ENCODE measurements at places on chromosomes 1 and 21.
A peak's percentile ranks its signal among the peaks of the same experiment; 100 is the strongest.

DNA sequence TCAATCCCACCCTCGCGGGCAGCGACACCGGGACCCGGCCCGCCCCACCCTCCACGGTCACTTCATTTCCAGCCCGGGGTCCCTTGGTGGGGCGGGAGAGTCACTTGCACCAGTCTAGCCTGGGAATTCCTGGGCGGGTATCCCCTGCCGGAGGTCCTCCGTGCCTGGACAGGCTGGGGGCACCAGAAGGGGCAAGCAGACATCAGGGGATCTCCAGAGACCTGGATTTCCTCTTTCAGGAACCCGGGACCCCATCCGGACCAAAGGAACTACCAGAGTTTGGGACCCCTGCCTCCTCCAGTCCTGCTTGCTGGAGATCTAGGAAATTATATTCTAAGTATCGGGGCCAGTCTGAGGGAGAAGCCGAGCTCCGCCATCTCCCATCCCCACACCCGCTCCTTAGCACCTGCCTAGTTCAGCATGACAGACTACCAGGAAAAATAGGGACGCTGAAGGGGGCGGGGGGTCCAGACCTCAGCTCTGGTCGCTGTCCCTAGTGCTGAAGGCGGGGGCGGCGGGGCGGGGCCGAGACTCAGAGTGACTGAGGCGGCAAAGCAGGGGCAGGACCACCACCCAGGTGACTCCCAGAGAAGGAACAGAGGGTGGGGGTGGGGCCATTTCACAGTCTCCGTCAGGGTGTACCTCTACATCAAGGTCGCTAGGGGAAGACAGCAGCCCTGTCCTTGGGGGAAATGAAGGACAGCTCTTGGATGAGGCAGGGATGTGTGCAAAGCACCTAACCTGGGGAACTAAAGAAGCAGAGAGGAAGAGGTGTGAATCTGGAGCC lies 832 bp downstream of the HCN3 start:
- DNase-seq, result peak; percentile 70

DNA sequence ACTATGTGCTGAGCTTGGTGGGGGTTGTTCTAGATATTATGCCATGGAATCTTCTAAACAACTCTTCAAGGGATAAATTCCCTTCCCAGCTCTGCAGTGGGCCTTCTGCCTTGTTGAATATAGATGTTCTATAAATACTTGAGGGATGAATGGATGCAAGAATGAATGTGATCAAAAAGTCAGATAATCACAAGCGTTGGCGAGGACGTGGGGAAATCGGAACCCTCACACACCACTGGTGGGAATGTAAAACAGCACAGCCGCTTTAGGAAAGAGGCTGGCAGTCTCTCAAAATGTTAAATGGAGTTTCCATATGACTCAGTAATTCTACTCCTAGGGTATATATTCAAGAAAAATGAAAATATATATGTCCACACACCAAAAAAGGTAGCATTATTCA lies 19.0 kb downstream of the SDC3 start:
- DNase-seq, result no peak

- peak; percentile 87 for DNase-seq
These were observed 7.4 kb downstream of the EFNA4 start for GRCh38 chr1:155070721-155071569.

- no peak for DNase-seq
These were observed 84.2 kb downstream of the TGFB2 start for GRCh38 chr1:218429301-218429700.

DNA sequence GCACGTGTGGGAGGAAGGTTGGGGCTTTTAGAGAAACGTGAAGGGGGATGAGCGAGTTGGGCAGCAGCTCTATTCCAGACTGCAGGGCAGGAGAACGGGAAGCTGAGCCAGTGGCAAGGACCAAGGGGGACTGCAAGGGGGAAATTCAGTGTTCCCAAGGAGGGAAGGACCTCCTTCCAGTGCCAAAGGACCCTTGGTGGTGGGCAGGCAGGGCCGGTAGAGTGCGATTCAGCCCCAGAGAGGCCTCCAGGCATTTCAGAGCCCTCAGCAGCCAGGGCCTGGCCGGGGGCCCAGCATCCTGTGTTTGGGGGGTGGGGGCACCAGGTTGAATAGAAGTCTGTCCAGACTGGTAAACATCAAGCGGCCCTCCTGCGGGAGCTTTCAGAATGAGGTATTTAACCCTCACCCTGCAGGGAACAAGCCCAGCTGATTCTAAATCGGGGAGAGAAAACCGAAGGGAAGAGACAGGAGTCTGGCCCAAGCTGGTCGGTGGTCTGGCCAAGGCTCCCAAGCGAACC lies 2.3 kb downstream of the COL9A2 start:
- no peak for DNase-seq

DNA sequence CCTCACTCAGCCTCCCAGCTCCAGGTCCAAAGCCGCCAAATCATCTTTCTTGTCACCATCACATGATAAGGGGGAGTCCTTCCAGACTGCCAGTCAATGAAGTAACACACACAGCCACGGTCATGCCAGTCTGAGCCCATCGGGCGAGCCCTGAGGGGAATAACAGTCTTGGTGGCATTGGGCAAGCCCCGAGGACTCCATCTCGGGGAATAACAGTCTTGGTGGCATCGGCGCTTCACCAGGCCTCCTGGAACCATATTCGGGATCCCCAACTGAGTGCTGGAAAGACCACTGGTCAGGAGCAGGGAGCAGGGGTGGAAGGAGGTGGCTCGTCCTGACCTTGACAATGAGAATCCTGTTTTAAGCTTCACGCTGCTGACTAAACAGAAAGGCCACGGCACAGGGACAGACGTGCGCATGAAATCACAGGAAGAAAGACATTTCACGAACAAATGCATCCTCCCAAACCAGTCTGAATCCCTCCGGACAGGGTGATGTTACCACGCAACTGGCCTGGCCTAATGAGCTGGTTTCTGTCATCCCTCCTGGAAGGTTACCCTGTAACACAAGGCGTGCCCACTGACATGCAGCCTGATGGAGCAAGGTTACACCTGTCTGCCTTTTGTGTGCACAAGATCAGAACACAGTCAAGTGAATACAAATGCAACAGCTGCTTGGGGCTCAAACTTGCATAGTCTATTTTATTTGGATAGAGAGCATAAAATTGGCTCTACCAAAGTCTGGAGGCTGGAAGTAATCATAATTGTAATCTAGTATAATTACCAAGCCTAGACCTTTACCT lies 517.4 kb downstream of the KIF26B start:
- peak; percentile 7 for DNase-seq

GRCh38 chr1:85450832-85451231 lies 14.1 kb downstream of the DDAH1 start:
- DNase-seq, result no peak

- peak; percentile 60 for DNase-seq
These were observed 20.9 kb downstream of the HENMT1 start for GRCh38 chr1:108639899-108640560.

DNA sequence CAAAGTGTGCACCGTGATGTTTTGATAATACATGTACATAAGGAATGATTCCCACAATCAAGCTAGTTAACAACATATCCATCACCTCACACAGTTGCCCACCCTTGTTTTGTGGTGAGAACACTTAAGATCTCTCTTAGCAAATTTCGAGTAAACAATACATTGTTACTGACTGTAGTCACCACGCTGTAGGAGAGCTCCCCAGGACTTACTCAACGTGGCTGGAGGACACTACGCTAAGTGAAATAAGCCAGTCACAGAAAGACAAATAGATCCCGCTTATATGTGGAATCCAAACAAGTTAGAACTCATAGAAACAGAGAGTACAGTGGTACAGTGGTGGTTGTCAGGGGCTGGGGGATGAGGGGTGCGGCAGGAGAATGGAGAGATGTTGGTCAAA lies 24.8 kb downstream of the GPR137B start:
- DNase-seq, result no peak

GRCh38 chr1:225824533-225824941 lies 14.6 kb downstream of the EPHX1 start:
- DNase-seq, result no peak

GRCh38 chr1:66353257-66353656 lies 180.7 kb upstream of the SGIP1 start:
- no peak for DNase-seq
